ENCODE measurements at places on chromosomes 7 and 10.

DNA sequence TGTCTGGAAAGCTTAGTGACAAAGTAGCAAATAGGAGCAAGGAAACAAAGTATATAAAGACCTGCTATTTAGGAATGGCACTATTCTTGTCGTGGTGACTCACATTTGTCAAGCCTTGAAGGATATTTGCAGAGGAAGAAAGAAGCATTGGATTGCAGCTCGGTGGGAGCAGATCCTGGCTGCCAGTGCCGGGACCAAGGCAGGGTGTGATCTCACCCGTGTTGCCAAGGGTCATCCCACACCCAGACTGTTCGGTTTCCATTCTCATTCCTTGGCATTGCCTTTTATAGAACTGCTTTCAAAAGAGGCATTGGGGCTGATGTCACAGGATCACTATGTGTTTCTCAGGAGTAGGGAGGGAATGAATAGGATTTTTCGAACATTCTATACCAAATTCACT is 176.2 kb downstream of the GALNT17 start:
- no peak for DNase-seq

GRCh38 chr7:18414885-18415284 is 80.7 kb upstream of the HDAC9 start:
- no peak for DNase-seq

DNA sequence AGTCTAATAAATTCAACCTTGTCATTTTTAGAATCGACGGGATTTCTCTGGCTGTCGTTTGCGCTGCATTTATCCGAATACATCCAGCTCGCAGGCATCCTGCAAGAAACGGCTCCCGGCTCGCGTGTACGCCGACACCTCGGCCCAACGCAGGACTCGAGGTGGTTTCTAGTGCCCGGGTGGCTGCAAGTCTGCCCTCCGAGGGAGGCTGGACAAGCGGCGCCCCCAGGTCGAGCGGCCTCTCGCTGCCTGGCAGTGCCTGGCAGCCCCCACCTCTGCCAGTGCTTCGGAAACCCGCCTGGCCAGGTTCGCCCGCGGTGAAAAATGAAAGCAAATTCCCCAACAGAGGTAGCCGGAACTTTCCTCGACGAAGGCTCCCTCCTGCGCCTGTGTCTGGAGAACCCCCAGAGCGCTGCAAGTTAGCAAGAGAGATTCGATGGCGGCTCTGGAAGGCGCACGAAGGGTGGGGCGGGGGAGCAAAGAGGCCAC is 5.7 kb upstream of the ZNF503 start:
- DNase-seq = no peak

DNA sequence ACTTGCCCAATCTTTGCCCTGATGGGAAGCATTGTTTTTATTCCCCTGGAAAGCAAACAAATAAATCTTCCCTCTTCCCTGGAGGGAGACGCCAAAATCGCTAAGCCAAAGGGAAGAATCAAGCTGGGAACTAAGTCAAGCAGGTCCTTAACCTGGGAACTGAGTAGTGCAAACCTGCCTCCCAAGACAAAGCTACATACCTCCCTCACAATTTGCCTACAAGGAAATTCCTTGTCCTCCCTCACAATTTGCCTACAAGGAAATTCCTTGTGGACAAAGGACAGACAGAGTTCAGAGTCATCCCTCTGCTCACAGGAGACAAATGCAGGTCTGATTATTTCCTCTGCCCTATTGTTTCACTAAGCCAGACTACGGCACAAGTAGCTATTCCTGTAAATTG is 50.5 kb downstream of the SPOCK2 start:
- no peak for DNase-seq

- DNase-seq = no peak
Measured at GRCh38 chr10:113997428-113997827, 46.2 kb upstream of the ADRB1 start.

GRCh38 chr10:114458955-114459354 is 54.7 kb upstream of the AFAP1L2 start:
- DNase-seq = no peak

DNA sequence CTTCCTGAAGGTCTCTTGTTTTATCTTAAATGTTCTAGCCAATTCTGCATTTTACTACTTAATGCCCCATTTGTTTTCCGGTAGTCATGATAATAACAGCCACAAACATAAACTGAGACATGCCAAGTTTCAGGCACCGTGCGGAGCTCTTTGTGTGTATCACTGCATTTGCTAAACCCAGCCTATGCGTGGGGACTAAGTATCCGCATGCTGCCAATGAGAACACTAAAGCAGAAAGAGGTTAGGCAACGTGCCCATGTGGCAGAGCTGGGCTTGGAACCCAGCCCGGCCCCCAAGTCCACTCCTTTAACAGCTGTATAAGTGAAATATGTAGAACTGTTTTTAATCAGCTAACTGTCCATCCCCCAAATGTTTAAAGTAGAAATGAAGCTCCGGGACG is 54.1 kb downstream of the SLIT1 start:
- no peak for DNase-seq

DNA sequence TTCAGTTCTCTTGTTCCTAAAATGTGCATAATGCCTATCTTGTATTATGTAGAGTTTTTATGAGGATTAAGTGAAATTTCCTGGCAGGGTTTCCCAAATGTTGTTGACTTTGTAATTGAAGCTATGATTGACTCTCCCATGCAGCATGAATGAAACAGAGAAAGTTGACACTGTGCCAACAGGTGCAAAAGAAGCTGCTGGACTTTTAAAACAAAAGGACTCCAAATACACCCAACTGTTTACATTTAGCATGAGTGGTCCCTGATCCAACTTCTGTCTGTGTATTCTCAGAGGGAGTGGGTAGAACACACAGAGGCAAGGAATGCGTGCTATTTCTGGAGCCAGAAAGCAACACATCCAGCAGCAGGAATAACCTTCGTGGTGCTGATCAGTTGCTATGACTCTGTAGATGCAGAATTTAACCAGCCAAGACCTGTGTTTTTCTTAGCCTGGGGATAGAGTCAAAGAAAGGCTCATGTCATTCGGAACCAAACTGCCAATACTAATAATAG is 14.4 kb upstream of the RBM20 start:
- no peak for DNase-seq

DNA sequence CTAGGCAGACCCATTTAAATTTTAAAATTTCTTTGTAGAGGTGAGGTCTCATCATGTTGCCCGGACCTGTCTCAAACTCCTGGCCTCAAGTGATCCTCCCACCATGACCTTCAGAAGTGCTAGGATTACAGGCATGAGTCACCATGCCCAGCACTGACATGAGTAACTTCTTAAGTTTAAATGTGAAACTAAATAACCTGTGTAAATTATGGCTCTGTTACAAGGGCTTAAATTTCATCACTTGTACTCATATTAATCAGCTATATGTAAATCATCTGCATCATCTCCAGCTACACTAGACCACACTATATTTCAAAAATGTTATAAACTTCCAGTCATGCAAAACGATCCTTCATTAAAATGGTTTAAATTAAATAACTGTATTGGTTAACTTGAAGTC is 56.1 kb downstream of the ATAD1 start:
- DNase-seq = no peak

GRCh38 chr7:158062661-158063060 is 525.0 kb downstream of the PTPRN2 start:
- DNase-seq = no peak

DNA sequence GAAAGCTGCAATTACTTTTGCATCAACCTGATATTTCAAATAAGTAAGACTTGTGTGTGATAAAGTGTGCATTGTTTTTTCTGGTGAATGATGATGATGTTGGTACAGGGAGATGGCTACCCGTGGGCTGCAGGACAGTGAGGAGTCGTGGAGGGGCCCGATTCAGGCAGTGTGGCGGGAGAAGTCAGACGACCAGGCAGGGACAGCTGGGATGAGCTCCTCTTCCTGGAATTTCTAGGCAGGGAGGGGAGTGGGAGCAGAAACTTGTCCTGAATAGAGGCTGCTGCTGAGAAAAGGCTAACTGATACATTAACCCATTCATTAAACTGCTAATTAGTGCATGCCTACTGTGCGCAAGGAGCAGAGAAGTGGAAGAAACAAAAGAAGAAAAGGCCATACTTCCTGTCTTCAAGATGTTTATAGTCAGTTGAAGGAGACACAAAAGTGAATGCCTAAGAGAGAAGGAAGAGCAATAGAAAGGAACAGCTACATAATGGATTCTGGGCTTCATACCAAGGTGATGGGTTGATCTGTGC is 9.3 kb upstream of the GATAD1 start:
- no peak for DNase-seq

GRCh38 chr7:37663693-37664092 is 19.9 kb upstream of the GPR141 start:
- DNase-seq = no peak

- DNase-seq = no peak
Measured at GRCh38 chr7:1537535-1538412, 7.3 kb downstream of the MAFK start.

DNA sequence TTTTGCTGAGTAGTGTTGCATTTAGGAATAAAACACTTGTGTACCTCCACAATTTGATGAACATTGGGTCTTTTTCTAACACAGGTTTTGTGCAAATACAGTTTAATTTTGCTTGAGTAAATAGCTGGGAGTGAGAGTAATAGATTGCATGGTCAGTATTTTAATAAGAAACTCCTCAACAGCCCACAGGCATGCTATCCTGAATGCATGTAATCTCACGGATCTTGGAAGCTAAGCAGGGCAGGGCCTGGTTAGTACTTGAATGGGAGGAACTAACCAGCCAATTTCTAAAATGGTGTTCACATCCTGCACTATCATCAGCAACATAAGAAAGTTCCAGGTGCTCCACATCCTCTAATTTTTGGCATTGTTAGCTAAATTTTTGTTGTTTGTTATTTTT is 685.4 kb upstream of the MBL2 start:
- DNase-seq = no peak

DNA sequence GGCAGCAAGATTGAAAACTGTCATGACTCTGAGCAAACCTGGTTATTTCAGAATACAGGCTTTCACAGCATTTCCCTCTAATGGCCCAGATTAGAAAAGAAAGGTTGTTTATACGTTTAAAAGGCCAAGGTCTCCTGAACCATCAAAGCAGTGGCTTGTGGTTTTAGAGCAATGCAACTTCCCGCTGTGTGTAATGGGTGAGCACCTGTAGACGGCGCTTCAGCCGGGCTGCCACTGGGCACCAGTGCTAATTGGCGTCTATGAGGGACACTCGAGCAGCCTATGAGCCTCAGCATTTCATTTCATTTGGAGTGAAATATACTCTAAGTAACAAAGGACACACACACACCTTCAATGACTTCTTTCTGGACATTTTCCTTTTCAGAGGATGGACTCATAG is 671.0 kb upstream of the FZD8 start:
- DNase-seq = no peak

DNA sequence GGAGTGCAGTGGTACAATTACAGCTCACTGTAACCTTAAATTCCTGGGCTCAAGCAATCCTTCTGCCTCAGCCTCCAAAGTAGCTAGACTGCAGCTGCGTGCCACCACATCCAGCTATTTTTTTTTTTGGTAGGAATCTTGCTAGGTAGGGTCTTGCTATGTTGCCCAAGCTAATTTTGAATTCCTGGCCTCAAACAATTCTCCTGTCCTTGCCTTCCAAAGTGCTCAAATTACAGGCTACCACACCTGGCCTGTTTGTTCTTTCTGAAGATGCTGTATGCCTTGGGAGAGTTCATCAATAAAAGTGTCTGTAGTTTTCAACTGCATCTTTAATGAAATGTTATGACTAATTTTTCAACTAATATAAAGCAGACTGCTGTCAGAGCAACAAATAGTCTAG is 452 bp downstream of the SAMD9 start:
- no peak for DNase-seq

- DNase-seq = no peak
Measured at GRCh38 chr7:116752305-116753074, 80.5 kb downstream of the MET start.

DNA sequence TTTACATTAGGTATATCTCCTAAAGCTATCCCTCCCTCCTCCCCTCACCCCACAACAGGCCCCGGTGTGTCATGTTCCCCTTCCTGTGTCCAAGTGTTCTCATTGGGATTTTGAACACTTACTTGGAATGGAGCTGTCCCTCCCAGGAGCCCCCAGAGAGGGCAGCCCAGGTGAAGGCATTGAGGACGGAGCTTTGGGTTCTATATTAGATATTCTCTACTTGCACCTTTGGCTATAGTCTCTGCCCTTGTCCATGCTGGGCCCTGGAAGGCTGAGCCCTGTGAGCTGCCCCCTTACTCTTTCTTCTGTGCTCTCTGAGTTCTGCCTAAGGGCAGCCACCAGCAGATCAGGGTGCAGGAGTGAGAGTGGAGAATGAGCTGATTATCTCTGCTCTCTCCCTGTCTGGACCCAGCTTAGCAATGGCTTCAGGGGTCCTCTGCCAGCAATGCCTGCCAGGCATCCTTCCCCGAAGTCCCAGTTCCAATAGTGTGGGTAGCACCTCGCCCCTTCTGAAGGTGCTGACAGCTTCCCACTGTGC is 11.2 kb downstream of the ADRA2A start:
- DNase-seq = no peak

GRCh38 chr7:106862317-106863089 is 2.6 kb upstream of the PIK3CG start:
- DNase-seq = no peak

- no peak for DNase-seq
Measured at GRCh38 chr7:106327538-106328481, 43.0 kb upstream of the NAMPT start.

DNA sequence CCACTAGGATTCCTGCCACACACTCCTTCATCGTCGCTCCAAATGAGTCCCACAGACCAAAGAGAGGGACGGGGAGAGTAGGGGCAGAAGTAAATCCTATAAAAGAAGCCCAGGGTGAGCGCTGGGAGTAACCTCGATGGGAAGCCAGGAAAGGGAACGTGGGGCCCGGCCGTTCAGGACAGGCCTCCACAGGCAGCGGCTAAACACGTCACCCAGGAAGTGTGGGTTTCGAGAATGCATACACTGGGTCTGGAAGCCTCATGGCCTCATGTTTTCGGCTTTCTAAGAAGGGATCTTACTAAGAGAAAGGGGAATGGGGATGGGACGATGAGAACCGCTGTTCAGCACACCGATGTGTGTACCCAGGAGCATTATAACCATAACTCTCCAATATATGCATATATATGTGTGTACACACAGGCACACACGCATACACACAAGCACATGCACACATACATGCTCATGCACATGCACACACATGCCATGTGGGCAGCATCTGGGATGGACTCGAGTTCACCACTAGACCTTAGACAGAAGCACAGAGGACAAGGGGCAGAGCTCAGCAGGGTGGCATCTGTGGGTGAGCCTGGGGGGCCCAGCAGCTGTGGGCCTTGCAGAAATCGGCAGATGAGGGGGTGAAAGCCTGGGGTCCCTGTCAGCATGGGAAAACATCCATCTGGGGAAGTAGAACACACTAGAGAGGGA is 14.8 kb upstream of the CNPY1 start:
- DNase-seq = no peak

GRCh38 chr7:113394856-113395255 is 276.5 kb upstream of the SMIM30 start:
- no peak for DNase-seq

- no peak for DNase-seq
Measured at GRCh38 chr10:26970667-26971066, 109.9 kb upstream of the ABI1 start.

- DNase-seq = peak; percentile 36
Measured at GRCh38 chr7:143345428-143345900, 17.0 kb downstream of the FAM131B start.

- no peak for DNase-seq
Measured at GRCh38 chr10:129825826-129826225, 138.2 kb downstream of the EBF3 start.

Measured in T-helper 22 cell (primary cell).